ENCODE measurements at places on chromosomes 1 and 21.

DNA sequence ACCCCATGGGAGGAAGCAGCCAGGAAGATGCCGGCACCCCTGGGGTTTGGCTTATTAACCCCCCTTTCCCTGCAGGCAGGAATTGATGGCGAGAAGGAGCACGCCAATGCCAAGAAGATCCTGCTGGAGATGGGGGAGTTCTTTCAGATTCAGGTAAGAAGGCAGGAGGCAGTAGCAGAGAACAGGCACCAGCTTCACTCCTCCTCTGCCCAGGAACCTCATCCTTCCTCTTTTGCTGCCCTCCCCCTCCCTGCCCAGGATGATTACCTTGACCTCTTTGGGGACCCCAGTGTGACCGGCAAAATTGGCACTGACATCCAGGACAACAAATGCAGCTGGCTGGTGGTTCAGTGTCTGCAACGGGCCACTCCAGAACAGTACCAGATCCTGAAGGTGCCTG, 1.2 kb upstream of the RUSC1 start:
- no peak for DNase-seq

DNA sequence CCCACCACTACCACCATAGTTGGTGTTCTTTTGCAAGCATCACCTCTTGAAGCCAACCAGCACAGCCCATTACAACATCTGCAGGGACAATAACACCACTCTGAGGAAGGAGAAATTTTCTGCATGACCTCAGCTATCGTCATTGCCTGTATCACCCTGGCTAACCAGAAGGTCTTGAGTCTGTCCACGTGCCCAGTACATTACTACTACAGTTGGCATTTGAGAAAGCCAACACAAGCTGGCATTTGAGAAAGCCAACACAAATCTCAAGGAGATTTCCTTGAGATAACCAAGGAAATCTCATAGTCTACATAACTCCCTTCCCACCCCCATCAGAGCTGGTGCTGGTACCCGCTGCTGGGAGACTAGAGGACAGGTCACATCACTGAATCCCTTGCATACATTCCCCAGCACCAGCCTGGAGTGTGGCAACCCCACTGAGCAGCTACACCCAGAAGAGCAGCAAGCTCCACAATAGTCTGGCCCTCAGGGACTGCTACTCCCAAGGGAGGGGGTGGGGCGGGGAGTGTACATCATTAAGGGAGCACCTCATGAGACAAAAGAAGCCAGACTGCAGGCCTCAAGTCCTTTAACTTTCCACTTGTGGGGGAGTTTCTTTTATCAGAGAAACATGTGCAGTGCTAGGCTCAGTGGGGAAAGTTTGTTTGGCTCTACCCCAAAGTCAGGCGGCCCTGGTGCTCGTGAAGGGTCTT, 46.0 kb upstream of the GUCA2A start:
- DNase-seq = peak; percentile 66

- no peak for DNase-seq
Measured at GRCh38 chr1:156527584-156527983, 27.0 kb upstream of the MEF2D start.

DNA sequence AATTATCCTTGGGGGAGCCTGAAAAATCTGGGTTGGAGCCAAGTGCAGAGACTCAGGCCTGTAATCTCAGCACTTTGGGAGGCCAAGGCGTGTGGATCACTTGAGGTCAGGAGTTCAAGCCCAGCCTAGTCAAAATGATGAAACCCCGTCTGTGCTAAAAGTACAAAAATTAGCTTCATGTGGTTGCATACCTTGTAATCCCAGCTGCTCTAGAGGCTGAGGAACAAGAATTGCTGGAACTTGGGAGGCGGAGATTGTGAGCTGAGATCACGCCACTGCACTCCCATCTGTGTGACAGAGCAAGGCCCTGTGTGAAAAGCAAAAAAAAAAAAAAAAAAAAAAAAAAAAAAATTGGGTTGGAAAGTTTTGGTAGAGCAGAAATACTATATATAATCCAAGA, 1563.6 kb upstream of the PRMT6 start:
- no peak for DNase-seq

GRCh38 chr1:12478612-12478985, 139.4 kb downstream of the DHRS3 start:
- no peak for DNase-seq

DNA sequence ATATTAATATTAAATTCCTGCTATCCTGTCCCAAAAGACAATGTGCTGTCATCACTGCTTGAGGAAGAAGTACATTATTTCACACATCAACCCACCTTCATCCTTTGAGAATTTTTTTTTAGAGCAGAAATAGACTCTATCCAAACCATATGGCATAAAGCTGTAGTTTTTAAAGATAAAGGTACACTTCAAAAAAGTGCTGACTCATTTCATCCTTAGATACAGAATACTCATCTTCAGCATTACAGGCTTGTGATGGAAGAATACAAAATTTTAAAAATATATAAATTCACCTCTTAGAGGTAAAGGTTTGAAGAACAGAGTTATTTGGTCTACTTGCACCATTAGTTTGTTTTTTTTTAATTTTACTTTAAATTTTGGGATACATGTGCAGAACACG, 126.7 kb upstream of the ERG start:
- DNase-seq = no peak

DNA sequence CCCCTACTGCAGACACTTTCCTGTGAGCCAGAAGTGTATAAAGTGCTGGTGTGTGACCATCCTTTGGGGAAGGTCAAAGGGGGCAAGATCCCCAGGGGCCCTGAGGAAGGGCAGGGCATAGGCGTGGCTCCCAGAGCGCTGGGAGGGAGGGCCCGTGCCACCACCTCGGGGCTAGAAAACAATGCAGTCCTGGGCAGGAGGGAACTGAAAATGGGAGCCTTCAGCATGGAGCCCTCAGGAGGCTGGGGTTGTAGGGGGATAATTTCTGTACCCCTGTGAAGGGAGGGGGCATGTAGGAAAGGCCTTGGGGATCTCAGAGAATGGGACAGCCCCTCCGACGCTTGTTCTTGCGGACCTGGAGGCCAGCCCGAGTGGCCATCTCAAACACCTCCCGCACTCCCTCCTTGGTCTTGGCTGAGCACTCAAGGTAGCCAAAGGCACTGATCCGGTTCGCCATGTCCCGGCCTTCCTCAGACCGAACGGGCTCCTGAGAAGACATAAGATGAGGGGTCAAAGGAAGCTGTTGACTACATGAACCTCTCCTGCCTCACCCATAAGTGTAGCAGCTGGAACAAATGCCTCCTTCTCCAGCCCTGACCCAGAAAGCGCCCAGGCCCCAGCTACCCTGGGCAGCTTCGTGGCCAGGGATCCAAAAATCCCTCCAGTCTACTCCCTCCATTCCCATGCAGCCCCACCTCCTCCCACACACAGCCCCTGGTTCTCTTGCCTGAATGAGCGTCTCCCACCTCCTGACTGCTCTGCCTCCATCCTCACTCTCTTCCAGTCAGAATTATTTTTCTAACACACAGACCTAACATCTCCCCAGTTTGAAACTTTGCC, 5.5 kb downstream of the RHOC start:
- DNase-seq = no peak

- DNase-seq = no peak
Measured at GRCh38 chr1:94946886-94947285, 20.0 kb upstream of the CNN3 start.

DNA sequence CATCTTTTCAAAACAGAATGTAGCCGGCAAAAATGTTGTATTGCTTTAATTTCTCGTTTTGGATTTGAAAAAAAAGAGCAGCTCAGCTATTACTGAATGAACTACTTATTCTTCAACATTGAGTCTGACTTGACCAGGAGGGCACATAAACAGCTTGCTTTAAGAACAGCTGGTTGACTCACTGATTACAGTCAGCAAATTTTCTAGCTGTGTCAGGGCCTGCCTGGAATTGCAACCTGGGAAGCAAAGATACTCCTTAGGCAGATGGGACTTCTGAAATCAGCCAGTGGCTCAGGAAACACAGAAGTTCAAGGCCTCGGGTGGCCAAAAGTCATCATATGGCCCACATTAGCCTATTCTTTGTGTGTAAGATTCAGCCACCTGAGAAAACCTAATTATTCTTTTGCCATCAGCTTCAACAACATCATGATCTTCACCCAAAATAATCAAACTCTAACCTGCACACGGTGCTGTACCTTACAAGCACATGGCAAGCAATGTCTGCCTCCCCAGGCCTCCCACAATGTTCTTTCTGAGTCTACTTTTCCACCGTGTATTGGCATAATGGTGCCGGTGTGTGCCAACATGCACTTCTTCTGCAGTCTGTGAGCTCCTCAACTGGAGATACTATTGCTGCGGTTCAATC, 307.2 kb downstream of the HHIPL2 start:
- no peak for DNase-seq

GRCh38 chr1:78918157-78918556, 88.4 kb downstream of the ADGRL4 start:
- DNase-seq = no peak

GRCh38 chr1:160411271-160412027, 11.1 kb downstream of the VANGL2 start:
- DNase-seq = no peak

GRCh38 chr1:107480548-107481415, 339.9 kb downstream of the NTNG1 start:
- DNase-seq = no peak

GRCh38 chr1:84415396-84415795, 17.1 kb downstream of the DNASE2B start:
- no peak for DNase-seq

DNA sequence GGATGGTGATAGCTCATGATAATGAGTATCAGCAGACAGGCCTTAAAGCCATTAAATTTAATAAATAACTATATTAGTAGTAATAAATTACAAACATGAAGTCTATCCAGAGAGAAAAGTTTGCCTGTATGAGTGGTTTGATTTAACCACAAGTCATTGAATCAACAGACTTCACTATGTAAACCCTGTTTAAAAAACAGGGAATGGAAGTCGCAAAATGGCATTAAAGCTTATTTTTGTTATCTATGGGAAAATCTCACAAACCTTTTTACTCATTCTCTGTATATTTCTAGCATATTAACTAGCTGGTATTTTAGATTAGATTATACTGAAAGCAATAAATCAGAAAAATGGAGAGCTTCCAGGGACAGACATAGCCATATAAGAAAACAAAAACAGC, 45.3 kb downstream of the SASS6 start:
- DNase-seq = no peak

GRCh38 chr1:242189591-242189990, 190.7 kb upstream of the MAP1LC3C start:
- no peak for DNase-seq

DNA sequence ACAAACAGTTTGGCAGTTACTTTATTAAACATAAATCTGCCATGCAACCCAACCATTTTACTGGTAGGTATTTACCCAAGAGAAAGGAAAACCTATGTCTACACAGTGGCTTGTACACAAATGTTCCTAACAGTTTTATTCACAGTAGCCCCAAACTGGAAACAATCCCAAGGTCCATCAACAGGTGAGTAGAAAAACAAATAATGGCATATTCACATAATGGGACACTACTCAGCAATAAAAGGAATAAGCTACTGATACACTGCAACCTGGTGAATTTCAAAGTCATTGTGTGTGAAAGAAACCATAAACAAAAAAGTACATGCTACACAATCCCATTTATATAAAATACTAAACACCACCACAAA, 12.7 kb downstream of the KYAT3 start:
- no peak for DNase-seq

GRCh38 chr1:117368116-117369108, 1.2 kb downstream of the MAN1A2 start:
- no peak for DNase-seq

DNA sequence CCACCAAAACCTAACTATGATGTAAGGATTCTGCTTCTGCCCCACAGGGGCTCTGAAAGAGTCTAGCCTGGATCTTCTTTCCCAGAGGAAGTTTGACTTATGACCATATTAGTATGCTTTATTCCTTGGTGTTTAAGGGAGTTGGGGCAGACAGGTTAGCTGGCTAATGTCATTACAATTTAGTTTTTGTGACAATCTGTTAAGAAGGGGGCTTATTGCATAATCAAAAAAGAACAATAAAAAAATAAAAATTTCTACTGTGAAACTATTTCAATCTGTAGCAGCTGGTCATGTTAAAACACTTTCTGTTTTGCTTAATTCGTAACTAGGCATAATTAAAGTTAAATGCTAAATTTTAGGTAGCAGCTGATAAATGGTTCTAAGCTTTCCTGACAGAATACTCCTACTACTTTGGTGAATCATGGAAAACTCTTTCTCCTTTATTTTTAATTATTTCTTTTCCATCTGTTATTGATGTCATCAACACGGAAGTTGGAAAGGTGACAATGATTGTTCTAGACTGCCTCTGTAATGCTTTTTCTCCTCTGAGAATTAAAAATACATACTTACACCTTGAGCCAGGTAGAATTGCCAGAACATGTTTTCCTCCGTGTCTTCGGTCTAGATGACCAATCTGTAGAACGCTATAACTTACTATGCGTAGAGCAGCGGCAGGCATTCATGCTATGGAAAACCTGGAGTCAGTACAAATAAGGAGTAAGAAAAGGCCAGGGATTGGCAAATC, 18.6 kb downstream of the DYRK3 start:
- DNase-seq = no peak

DNA sequence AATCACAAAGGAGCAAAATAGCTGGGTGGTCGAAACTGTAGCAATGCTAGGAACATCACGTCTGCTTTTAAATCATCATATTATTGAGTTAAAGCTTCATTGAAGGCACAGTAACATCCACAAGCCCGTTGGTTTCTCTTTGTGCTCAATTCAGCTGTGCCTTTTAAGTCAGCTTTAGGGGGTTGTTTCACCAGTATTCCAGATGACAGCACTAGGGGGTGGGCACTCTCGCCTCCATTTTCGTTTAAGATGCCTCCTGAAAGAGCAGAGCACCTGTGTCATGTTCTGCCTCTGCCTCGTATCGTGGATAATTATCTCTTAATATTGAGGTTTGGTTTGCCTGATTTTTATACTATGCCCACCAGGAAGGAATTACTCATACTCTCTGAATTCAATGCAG, 139.8 kb upstream of the PTBP2 start:
- no peak for DNase-seq

- no peak for DNase-seq
Measured at GRCh38 chr1:231355171-231355570, 17.1 kb downstream of the SPRTN start.

GRCh38 chr1:174158767-174159251, 511 bp upstream of the RABGAP1L start:
- peak; percentile 2 for DNase-seq

DNA sequence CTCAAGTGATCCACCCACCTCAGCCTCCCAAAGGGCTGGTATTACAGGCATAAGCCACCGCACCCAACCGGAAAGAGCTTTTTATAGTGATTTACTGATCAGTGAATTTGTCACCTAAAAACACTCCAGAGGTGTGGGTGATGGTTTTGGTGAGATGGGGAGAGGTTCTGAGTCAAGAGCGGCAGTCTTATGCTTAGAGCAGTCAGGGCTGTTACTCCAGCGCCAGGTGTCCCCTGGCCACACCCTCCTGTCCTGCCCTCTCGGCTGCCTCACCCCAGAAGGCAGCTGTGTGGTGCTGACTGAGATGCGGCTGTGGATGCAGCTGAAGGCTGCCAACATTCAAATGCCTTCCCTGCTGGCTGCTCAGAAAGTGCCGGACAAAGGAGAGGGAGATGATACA, 94.5 kb upstream of the LPGAT1 start:
- no peak for DNase-seq

DNA sequence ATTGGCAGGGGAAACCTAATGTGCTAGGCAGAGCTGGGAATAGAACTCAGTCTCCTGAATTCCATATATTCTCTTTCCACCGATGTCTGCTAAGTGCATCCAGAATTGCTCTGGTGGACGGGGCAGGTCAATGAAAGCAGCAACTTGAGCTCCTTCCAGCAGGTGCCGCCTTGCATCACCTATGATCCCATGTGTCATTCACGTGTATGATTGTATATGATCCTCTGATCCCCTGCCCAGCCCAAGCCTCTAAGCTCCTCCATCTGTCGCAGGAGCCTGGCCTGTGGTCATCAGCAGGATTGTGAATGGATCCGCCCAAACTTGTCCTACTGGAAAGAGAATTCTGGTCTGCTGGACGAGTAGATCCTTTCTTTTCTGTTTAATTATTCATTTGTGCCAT, 13.1 kb downstream of the ACTA1 start:
- DNase-seq = no peak

All from HS-5 (cell line).